ENCODE measurements at places on chromosomes 4 and X. TPM values are rescaled to one million over a fixed set of nuclear protein-coding genes. Genes with fewer than 3 reads are reported as not detected.

DNA sequence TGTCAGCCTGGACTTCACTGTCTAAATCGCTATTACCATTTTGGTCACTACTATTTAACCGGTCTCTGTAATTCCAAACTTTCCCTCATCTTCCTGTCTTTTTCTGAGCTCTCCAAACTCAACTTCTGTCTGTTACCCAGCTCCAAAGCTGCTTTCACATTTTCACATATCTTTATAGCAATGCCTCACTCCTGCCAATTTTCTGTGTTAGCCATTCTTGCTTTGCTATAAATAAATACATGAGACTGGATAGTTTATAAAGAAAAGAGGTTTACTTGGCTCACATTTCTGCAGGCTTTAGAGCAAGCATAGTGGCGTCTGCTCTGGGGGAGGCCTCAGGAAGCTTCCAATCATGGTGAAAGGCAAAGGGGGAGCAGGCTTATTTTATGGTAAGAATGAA lies 368.3 kb upstream of the GNPDA2 start:
- DNase-seq: no peak
- H3K4me1 ChIP-seq: no peaks in the 10 kb centered on the region
- H3K36me3 ChIP-seq: no peaks in the 10 kb centered on the region
- H3K4me3 ChIP-seq: no peak overlapping the region
- H3K27me3 ChIP-seq: no peaks in the 10 kb centered on the region

GRCh38 chrX:40151211-40152172 lies 53.7 kb upstream of the BCOR start:
- H3K4me1 ChIP-seq: peaks cover 4% of the 10 kb centered on the region
- no peak for DNase-seq
- no peaks in the 10 kb centered on the region for H3K27me3 ChIP-seq

Gene SLC39A8
- 46.9 TPM for total RNA-seq

GRCh38 chr4:150699599-150699998 lies 117.6 kb downstream of the MAB21L2 start:
- no peaks in the 10 kb centered on the region for H3K27me3 ChIP-seq
- no peak overlapping the region for H3K27ac ChIP-seq
- no peak overlapping the region for H3K4me3 ChIP-seq
- H3K36me3 ChIP-seq: no peaks in the 10 kb centered on the region
- DNase-seq: no peak

GRCh38 chr4:182554736-182555135 lies 311.5 kb downstream of the TENM3 start:
- no peaks in the 10 kb centered on the region for H3K36me3 ChIP-seq
- no peaks in the 10 kb centered on the region for H3K4me1 ChIP-seq
- H3K27ac ChIP-seq: no peak overlapping the region
- peaks cover 9% of the 10 kb centered on the region for H3K27me3 ChIP-seq
- H3K4me3 ChIP-seq: no peak overlapping the region

DNA sequence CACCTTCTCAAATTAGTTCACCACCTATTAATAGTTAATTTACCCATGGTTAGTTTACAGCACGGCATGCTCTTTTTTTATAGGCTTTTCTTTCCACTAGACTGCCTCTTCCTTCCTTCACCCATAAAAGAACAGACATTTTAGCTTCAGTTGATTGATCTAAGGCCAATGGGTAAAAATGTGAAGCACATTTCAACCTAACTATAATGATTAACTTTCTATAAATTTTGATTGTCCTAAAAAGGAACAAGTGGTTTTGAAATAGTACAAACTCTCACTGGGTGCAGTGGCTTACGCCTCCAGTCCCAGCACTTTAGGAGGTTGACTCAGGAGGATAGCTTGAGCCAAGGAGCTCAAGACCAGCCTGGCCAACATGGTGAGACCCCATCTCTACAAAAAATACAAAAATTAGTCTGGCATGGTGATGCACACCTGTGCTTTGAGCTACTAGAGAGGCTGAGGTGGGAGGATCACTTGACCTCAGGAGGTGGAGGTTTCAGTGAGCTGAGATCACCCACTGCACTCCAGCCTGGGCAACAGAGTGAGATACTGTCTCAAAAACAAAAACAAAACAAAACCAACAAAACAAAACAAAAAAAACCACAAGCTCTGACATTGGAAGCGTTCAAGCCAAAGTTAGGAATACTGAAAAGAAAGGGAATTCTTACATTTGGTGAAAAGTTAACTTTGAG lies 89.9 kb upstream of the FAT1 start:
- no peak for DNase-seq
- no peaks in the 10 kb centered on the region for H3K4me1 ChIP-seq
- H3K27ac ChIP-seq: no peak overlapping the region
- no peaks in the 10 kb centered on the region for H3K36me3 ChIP-seq
- H3K27me3 ChIP-seq: no peaks in the 10 kb centered on the region

- H3K27ac ChIP-seq: no peak overlapping the region
- no peak for DNase-seq
- no peak overlapping the region for H3K4me3 ChIP-seq
Observed at GRCh38 chrX:38268011-38268410, 47.3 kb upstream of the SRPX start.

- H3K27ac ChIP-seq: no peak overlapping the region
- no peaks in the 10 kb centered on the region for H3K36me3 ChIP-seq
- H3K4me1 ChIP-seq: no peaks in the 10 kb centered on the region
Observed at GRCh38 chrX:115183980-115184379, 5.2 kb upstream of the RBMXL3 start.

DNA sequence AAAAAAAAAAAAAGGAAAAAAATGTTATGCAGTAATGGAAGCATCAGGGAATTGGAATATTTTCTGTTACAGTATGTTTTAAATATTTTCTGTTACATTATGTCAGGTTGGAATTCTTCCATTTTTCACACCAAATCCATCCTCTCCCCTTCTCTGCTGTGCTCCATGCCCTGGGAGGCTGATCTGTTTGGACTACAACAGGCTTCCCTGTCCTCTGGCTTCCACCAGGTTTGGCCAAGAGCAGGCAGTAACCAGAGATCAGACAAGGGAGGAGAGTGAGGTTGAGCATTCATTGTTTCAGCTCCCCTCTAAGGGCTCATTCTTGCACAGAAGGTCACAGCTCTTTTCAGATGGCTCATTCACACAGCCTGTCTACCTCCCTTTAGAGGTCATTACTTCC lies 11.7 kb upstream of the TMEM184C start:
- H3K27me3 ChIP-seq: peaks cover 6% of the 10 kb centered on the region
- no peak overlapping the region for H3K27ac ChIP-seq
- H3K36me3 ChIP-seq: no peaks in the 10 kb centered on the region
- H3K4me1 ChIP-seq: no peaks in the 10 kb centered on the region

DNA sequence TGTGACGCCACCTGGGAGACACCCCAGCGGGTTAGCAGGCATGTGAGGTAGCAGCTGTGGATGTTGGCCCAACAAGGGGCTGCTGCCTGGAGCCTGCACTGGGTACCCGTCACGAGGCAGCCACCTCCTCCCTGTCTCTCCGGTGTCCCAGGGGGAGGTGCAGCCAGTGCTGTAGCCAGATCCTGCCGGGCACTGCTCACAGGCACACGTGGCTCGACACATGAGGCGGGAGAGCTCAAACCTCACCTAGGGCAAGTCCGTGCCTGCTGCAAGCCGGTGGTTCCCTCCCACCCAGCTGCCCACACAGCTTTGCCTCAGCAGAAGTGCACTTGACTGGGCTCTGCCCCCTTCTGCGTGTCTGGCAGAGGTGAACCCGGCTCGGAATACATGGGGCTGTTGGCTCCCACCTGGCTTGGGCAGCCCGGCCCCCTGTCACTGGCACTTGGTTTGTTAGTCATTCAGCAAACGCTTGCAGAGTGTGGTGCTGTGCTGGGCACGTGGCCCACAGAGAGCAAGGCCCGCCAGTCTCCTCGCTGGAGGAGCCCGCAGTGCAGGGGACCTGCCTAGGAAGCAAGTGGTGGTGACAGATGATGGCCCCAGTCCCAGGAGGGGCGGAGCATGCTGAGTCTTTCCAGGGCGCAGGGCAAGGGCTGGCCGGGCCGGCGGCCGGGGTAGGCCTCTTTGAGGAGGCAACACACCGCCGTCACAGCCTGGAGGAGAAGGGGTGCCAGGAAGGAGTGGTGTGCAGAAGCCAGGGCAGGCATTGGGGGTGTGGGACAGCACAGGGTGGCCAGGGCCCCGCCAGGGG lies 10.1 kb upstream of the SH3TC1 start:
- H3K27ac ChIP-seq: no peak overlapping the region
- no peak overlapping the region for H3K4me3 ChIP-seq
- no peaks in the 10 kb centered on the region for H3K27me3 ChIP-seq

DNA sequence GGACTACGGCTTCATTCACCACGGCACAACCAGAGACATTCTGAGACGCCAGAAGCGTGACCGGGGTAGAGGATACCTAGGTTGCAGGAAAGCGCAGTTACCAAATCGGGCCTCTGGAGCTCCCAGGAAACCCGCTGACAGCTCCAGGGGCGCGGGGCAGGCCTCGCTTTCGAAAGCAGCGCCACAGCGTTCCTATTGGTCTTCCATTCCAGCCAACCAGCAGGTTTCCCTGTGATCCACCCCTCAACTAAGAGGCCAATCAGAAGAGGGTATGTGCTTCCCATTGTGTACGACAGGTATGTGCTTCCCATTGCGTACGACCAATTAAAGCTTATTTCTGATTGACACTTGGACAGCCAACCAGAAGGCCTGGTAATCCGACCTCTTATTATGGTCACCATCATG lies 14.9 kb downstream of the SNX12 start:
- H3K36me3 ChIP-seq: peaks cover 14% of the 10 kb centered on the region
- peaks cover 16% of the 10 kb centered on the region for H3K4me1 ChIP-seq
- peak overlapping the region; percentile 51 for H3K4me3 ChIP-seq
- no peaks in the 10 kb centered on the region for H3K27me3 ChIP-seq

Gene GUCY1A1
- not detected for total RNA-seq

DNA sequence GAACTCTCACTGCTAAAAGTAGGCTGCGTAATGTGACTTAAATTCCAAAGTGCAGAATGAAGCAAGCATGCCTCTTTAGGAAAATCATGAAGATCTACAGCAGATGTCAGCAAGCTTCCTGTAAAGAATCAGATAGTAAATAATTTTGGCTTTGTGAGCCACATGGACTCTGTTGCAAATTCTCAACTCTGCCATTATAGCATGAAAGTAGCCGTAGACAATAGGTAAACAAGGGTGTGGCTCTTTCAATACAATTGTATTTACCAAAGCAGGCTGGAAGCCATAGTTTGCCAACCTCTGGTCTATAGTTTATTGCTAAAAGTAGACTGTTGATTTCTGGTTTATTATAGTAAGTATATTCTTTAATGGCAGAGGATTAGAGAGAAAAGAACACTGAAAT lies 80.3 kb upstream of the FAM9B start:
- H3K27me3 ChIP-seq: no peaks in the 10 kb centered on the region
- H3K36me3 ChIP-seq: no peaks in the 10 kb centered on the region
- no peak for DNase-seq
- no peak overlapping the region for H3K4me3 ChIP-seq
- no peak overlapping the region for H3K27ac ChIP-seq

- DNase-seq: no peak
- no peaks in the 10 kb centered on the region for H3K4me1 ChIP-seq
- no peaks in the 10 kb centered on the region for H3K27me3 ChIP-seq
- no peak overlapping the region for H3K27ac ChIP-seq
- no peak overlapping the region for H3K4me3 ChIP-seq
Observed at GRCh38 chr4:13219971-13220370, 264.2 kb downstream of the RAB28 start.

- peaks cover 29% of the 10 kb centered on the region for H3K4me1 ChIP-seq
- H3K27ac ChIP-seq: peak overlapping the region; percentile 14
- H3K4me3 ChIP-seq: no peak overlapping the region
- DNase-seq: no peak
- H3K27me3 ChIP-seq: no peaks in the 10 kb centered on the region
Observed at GRCh38 chrX:18887825-18888212, 96.1 kb downstream of the PHKA2 start.

- DNase-seq: no peak
- no peak overlapping the region for H3K4me3 ChIP-seq
- H3K27ac ChIP-seq: peak overlapping the region; percentile 63
- H3K4me1 ChIP-seq: peaks cover 84% of the 10 kb centered on the region
Observed at GRCh38 chr4:89258506-89258905, 49.1 kb downstream of the GPRIN3 start.

- H3K4me3 ChIP-seq: no peak overlapping the region
- H3K27ac ChIP-seq: no peak overlapping the region
- no peaks in the 10 kb centered on the region for H3K27me3 ChIP-seq
- no peak for DNase-seq
- H3K4me1 ChIP-seq: peaks cover 10% of the 10 kb centered on the region
Observed at GRCh38 chrX:40156470-40157227, 58.9 kb upstream of the BCOR start.

Gene GAGE12F
- total RNA-seq: not detected

- H3K27ac ChIP-seq: no peak overlapping the region
- H3K4me1 ChIP-seq: no peaks in the 10 kb centered on the region
- no peak for DNase-seq
- H3K27me3 ChIP-seq: peaks cover 12% of the 10 kb centered on the region
- no peak overlapping the region for H3K4me3 ChIP-seq
- H3K36me3 ChIP-seq: no peaks in the 10 kb centered on the region
Observed at GRCh38 chr4:101693842-101694398, 96.6 kb upstream of the BANK1 start.

GRCh38 chrX:119101168-119101567 lies 26.4 kb downstream of the KIAA1210 start:
- H3K27ac ChIP-seq: no peak overlapping the region
- no peak overlapping the region for H3K4me3 ChIP-seq
- no peak for DNase-seq
- H3K36me3 ChIP-seq: no peaks in the 10 kb centered on the region
- no peaks in the 10 kb centered on the region for H3K4me1 ChIP-seq

DNA sequence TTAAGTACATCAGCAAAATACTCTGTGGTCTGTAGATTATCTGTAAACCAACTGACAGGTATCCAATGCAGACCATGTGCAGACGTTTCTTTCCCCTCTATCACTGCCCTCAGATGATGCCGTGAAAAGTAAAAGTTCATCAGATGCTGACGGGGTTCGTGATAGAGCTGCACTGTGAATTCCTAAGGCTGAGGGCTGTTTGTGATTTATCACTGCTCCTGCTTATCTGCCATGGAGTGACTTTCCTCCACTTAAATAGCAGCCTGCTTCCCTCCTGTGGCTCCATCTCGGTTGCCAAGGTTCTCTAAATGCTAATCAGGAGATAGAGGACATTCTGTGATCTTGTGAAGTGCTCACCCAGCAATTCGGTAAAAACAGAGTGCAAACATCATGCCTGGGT lies 89.3 kb upstream of the SRD5A3 start:
- no peak overlapping the region for H3K4me3 ChIP-seq
- no peaks in the 10 kb centered on the region for H3K36me3 ChIP-seq
- H3K27ac ChIP-seq: no peak overlapping the region
- no peaks in the 10 kb centered on the region for H3K4me1 ChIP-seq
- DNase-seq: no peak
- H3K27me3 ChIP-seq: peaks cover 14% of the 10 kb centered on the region

- no peak overlapping the region for H3K27ac ChIP-seq
- DNase-seq: peak; percentile 70
- no peaks in the 10 kb centered on the region for H3K36me3 ChIP-seq
Observed at GRCh38 chr4:189202182-189202868, 738.3 kb upstream of the FRG1 start.

GRCh38 chr4:72473434-72473900 lies 95.6 kb downstream of the ADAMTS3 start:
- no peak overlapping the region for H3K27ac ChIP-seq
- no peaks in the 10 kb centered on the region for H3K36me3 ChIP-seq
- H3K4me1 ChIP-seq: no peaks in the 10 kb centered on the region
- H3K4me3 ChIP-seq: no peak overlapping the region

Data from activated CD4-positive, alpha-beta T cell treated with anti-CD3 and anti-CD28 coated beads for 36 hours (primary cell).